ENCODE measurements at places on chromosomes 7 and 10.

- no peak for DNase-seq
Measured at GRCh38 chr10:102948176-102948575, 30.1 kb downstream of the CNNM2 start.

GRCh38 chr7:145957160-145957890, 159.3 kb upstream of the CNTNAP2 start:
- no peak for DNase-seq

DNA sequence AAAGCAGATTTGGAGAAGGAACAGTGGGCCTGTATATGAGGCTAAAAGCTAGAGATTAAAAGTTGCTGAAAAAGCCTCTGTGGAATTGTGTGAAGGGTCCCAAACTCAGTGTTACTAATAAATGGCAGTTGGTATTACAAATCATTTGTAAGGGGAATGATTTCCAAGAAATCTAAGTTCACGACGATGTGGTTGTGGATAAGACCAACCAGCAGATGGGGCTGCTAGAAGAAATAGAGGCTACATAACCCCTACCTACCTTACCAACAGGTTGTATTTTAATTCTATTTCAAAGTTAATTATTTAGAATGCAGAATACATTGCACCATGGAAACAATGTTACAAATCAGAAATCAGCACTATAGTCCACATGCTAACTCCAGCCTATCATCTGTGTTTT, 377.1 kb downstream of the HPSE2 start:
- no peak for DNase-seq

DNA sequence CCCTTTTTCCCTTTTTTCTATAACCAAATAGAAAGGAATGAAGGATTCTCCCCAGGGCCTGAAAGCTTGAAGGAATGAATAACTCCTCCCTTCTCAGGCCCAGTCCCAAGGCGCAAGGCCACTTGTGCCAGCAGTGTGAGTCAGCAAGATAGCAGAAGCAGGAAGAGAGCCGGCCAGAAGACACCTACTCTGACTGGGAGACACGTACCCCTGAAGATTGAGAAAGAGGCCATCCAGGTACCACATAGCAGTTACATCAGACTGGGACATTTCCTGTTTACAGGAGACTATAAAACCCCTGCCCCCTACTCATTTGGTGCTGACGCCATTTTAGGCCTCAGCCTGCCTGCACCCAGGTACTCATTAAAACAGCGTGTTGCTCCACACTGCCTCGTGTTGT, 65.5 kb downstream of the LRRC17 start:
- DNase-seq: no peak

DNA sequence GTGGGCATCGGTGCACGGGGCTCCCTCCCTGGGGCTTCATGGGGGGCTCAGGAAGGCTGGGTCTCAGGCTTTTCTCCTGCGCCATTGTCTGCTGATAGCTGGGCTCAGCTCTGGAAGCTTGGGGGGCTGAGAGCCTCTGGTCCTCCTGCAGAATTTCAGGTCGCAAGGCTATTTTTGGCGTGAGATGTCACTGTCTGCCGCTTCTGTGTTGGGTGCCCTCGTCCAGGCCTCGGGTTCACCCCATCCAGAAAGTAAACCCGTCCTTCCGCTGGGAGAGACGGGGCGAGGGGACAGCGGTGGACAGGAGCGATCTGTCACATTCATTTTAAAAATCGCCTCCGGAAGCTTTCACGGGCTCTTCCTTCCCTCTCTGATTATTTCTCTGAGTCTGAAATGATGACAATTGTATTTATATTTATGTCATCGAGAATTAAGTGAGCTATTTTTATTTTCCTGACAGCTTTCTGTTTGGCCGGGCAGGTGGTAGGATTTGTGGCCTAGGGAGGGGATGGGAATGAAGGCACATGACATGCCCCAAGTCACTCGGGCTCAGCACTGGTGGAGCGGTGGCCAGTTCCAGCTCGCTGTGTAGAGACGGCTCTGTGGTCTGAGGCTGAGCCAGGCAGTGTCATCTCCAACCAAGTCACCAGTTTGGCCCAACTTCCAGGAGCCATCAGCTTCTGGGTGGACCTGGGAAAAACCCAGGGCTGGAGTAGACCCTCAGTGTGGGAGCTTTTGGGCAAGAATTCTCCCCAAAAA, 40.7 kb upstream of the AP5Z1 start:
- DNase-seq: no peak

Data from CD4-positive, alpha-beta T cell treated with Interleukin-12 subunit alpha and Interleukin-12 subunit beta, for 1 hour (primary cell).